ENCODE measurements at places on chromosomes 16 and 17.
A peak's percentile ranks its signal among the peaks of the same experiment; 100 is the strongest.

DNA sequence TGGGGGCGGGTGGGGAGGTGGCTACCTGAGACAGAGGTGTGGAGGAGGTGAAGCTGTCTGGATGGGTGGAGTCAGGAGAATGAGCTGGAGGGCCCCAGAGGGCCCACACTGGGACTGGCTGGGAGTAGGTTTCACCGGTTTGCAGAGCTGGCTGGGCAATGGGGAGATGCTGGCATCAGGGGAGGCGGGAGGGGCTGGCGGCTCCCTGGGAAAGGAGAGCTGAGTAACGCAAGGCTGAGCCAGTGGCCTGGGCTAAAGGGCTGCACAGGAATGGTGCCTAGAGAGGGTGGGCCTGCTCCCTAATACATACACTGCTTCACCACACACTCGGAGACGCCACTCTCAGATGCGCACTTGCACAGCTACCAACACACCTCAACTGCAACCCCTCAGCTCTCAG lies 12.4 kb downstream of the P3H4 start:
- no peak for DNase-seq

- no peak for DNase-seq
Measured at GRCh38 chr16:68090130-68090529, 5.0 kb downstream of the NFATC3 start.

GRCh38 chr16:29974291-29975133 lies 844 bp downstream of the TAOK2 start:
- DNase-seq: no peak

DNA sequence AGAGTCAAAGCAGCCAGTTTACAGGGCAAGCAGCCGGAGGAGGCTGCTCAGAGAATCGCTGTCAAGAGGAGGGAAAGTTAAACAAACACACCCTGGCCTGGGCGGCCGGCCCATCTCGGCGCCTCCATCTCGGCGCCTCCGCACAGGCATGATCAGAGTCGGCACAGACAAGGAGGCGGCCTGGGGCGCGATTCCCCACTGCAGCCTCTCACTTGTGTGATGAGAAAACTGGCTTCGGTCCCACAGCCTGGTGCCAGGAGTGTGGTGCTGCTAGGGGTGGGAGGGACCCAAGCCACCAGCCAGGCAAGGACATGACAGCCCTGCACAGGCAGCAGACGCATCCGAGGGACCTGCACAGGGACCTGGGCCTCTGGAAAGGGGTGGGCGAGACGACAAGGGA lies 17.7 kb downstream of the SLC38A10 start:
- peak; percentile 86 for DNase-seq

- DNase-seq: no peak
Measured at GRCh38 chr17:66548158-66548557, 245.7 kb downstream of the PRKCA start.

- DNase-seq: no peak
Measured at GRCh38 chr16:177394-177822, 928 bp downstream of the HBA1 start.

- no peak for DNase-seq
Measured at GRCh38 chr17:74391771-74392170, 24.5 kb downstream of the GPR142 start.

- no peak for DNase-seq
Measured at GRCh38 chr16:56841233-56841632, 23.8 kb upstream of the SLC12A3 start.

GRCh38 chr16:84396537-84397008 lies 28.2 kb downstream of the ATP2C2 start:
- DNase-seq: no peak

- peak; percentile 12 for DNase-seq
Measured at GRCh38 chr17:4708436-4708835, 2.0 kb upstream of the ARRB2 start.

- DNase-seq: no peak
Measured at GRCh38 chr16:84607694-84608093, 10.2 kb downstream of the COTL1 start.

- DNase-seq: peak; percentile 41
Measured at GRCh38 chr17:42459256-42459800, 650 bp downstream of the ATP6V0A1 start.

DNA sequence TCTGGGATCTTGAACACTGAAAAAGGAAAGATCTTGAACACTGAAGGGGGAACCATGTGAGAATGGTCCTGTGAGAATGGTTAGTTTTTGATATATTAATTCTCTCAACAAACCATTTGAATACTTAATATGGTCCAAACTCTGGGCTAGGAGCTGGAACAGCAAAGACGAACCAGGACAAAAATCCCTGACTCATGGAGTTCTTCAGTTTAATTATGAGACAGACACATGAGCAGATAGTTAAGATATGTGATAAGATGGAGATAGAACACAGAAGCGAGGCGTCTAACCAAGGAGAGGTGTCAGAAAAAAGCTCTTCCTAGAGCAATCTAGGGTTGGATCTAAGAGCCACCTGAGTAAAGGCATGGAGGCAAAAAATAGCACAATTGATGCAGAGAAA lies 1.6 kb downstream of the CKLF start:
- DNase-seq: no peak

DNA sequence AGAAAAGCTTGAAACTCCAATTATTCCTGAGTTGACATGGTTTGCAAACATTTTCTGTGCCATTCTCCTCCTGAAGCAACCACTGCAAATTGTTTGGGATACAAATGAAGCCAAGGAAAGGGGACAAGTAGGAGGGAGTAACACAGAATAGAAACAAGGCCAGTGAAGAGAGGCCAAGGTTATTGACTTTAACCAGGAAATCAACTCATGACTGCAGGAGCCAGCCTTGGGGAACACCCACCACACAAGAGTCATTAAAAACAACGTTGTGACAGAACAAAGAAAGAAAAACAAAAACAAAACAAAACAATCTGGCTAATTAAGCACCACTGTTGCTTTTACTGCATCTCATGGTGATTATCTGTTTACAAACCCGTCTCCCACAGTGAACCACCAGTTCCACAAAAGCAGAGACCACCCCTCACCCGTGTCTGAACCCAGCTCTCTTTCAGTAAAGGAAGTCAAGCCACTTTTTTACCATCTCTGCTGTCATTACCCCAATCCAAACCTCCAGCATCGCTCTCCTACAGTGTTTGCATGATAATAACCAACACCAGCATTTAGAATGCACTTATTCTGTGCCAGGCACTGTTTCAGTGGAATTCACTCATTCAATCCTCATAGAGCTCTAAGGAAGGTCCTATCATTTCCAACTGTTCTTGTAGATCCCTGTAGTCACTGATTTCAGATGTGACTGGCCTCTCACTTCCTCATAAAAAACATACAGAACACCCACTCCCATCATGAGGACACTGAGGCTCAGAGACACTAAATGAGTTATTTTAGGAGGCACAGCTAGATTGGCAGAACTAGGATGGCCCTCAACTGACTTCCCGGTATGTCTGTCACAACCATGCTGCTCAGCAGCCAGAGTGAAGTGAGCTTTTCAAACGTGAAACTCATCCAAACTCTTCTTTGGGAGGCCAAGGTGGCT lies 2.0 kb downstream of the ZDHHC1 start:
- no peak for DNase-seq

GRCh38 chr16:539901-540530 lies 12.5 kb downstream of the CAPN15 start:
- no peak for DNase-seq

GRCh38 chr16:78045865-78046581 lies 23.7 kb downstream of the CLEC3A start:
- DNase-seq: no peak

- DNase-seq: no peak
Measured at GRCh38 chr17:75295201-75296158, 6.2 kb upstream of the SLC25A19 start.

GRCh38 chr17:43878260-43879175 lies 28.8 kb downstream of the MPP2 start:
- peak; percentile 64 for DNase-seq

- DNase-seq: no peak
Measured at GRCh38 chr16:35906440-35906839, 2447.0 kb downstream of the TP53TG3F start.

- no peak for DNase-seq
Measured at GRCh38 chr17:67216578-67217320, 28.2 kb downstream of the HELZ start.

DNA sequence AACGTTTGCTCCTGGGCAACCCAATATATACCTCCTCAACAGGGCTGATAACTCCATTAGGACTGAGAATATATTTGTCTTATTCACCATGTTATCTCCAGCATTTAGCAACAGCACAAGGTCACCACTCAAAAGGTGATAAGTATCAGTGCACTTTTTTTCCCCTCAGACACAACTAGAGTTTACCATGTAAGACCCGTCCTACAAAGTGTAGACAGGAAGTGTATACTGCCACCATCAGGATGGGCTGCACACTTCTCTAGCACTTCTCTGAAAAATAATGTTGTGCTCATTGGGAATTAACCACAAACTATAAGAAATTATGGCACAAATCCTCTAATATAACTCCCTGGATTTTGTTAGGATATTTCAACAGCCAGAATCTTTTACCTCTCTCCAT lies 5.7 kb upstream of the VAT1L start:
- no peak for DNase-seq

- no peak for DNase-seq
Measured at GRCh38 chr16:52832771-52833170, 219.9 kb downstream of the CHD9NB start.

DNA sequence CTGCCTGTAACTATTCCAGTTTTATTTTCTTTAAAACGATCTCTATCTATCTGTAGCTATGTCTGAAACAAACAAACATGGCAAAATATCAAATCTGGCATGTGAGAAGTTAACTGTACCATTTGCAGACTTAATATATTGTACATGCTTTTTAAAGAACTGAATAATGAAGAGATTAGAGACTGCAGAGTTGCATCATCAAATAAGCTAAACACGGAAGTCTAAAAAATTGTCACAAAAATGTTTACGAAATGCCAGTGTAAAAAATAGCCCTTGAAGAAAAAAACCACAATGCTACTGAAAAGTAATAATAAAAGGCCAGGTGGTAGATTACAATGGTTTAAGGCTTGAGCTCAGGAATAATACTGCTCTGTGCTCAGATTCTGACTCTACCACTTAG lies 43.1 kb downstream of the HS3ST3A1 start:
- DNase-seq: no peak

GRCh38 chr16:50036426-50036825 lies 11.4 kb downstream of the CNEP1R1 start:
- no peak for DNase-seq

DNA sequence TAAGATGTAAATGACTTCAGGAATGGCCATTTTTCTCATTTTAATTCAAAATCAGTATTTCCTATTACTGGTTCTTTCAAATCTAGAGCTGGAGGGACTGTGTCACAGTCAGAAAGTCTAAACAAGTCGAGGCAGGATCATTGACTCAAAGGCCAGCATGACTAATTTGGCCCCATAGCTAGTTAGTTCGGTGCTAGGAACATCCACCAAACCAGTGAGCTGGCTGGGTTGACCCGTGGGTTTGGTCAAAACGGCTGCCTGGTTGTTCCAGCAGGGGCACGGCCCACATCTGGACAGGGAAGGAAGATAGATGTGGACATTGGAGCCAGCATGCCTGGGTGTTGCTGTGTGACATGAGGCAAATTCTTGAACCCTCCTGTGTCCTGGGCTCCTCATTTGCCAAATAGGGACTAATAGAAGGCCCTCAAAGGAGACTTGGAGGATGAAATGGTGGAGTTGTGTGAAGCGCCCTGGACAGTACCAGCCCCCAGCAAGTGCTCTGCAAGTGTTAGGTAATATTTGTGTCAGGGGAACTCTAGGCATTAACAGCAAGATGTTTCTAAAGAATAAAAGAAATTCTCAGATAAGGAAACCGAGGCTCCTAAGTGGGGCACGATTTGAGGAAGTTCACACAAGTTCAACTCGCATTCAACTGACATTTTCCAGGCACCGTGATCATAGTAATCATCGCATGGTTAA lies 46.2 kb downstream of the MEOX1 start:
- DNase-seq: no peak

DNA sequence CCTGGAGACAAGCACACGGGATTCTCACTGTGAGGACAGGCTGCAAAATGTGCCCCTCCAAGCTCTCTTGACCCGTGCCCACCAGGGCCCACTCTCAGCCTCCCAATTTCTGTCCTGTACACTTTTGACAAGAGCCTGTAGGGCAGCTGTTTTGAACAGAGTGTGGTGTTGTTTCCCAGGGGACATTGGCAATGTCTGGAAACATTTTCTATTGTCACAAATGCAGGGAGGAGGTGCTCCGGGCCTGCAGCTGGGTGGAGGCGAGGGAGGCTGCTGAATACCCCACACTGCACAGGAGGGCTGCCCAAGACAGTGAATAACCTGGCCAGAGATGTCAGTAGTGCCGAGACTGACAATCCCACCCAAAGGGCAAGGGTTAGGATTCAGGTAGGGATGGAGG lies 10.5 kb downstream of the CEP295NL start:
- DNase-seq: no peak

- DNase-seq: no peak
Measured at GRCh38 chr17:35742896-35743477, 10.1 kb downstream of the GAS2L2 start.

DNA sequence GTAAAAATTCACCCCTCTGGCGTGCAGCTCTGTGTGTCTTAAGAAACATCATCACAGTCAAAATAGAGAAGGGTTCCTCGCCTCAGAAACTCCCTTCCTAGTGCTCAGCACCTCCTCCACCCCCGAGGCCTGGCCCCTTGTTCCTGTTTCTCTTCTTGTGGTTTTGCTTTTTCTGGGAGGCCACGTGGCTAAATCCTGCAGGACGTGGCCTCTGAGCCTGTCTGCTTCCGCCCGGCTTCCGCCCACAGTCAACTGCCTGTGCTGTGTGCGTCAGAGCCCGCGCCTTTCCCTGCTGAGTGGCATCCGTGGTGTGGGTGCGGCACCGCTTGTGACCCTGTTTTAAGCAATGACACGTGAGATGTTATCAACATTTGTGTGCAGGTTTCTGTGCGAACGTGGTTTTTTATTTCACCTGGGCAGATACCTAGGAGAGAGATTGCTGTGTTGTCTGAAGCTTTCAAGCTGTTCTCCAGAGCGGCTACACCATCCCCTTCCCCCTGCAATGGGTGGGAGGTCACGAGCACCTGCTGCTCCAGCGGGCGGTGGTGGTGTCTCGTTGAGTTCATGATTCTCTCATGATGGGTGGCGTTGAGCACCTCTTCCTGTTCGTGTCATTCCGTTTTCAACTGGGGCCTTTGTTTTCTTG lies 21.7 kb downstream of the ACSF3 start:
- no peak for DNase-seq

DNA sequence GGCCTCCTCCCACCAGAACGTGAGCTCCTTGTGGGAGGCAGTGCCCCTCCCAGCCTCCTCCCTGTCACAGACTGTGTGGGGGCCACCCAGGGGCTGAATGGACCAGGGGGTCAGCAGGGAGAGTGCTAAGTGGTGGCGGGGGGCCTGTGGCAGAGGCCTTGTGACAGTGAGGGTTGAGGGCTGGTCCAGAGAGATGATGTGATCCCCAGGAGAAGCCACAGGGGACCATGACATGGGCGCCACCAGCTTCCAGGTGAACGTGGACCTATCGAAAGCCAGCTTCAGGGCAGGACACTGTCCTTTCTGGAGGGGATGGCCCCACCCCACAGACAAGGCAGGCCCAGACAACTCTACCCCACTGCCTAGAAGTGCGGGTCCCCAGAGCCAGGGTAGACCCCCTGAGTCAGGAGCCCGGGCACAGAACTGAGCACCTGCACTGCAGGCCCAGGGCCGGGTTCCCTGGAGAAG lies 3.1 kb downstream of the SPSB3 start:
- no peak for DNase-seq
